CD4-positive, alpha-beta T cell treated with Interleukin-4 for 4 hours (primary cell): ENCODE measurements at places on chromosomes 3 and 15.

GRCh38 chr3:38164643-38164951 lies 740 bp upstream of the OXSR1 start:
- no peak for DNase-seq

DNA sequence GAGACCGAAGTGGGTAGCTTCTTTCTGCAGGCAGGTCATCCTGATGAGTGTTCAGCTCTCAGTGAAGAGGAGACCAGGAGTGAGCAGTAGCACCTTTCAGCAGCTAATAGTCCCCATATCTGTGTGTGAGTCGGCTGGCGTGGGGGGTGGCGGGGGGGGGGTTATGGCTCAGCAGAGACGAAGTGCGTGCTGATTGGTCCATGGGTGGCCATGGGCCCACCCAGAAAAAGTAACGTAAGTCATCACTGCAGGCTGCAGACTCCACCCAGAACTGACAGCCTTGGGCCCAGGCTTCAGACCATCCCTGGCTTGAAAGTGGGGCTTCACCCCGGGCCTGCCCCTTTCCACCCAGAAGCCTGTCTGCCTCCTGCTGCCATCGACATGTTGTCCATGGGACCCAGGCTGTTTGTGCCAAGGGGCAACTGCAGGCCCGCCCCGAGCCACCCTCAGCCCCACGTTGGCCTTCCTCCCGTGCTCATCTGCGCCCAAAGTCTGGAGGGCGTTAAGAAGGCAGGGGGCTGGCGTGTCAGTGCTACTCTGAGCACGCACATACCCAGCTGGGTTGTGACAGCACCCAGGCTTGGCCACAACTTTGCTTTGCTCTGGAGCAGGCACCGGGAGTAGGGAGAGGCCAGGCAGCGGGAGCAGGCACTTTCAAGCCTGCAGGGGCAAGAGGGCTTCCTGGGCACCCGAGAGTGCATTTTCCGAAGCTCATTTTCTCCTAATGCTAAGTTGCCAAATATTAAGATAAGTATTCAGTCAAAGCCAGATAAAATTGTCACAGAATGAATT lies 511.7 kb upstream of the CDIN1 start:
- no peak for DNase-seq

- DNase-seq: no peak
Measured at GRCh38 chr3:42290966-42291714, 25.2 kb upstream of the CCK start.

- no peak for DNase-seq
Measured at GRCh38 chr15:31268108-31268501, 58.5 kb upstream of the KLF13 start.

DNA sequence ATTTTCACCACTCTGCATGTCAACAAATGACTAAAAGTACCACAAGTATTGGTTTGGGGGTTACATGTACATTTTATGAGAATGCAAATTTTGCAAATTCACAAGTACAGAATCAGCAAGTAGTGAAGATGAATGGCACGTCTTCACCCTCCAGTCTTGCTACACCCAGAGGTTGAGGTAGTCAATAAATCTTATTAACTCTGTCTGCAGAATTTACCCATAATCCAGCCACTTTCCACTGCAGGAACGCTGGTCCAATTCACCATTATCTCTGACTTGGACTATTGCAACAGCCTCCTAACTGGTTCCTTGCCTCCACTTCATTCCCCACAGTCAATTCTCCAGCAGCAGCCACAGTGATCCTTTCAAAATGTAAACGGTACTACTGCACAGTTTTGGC lies 10.6 kb downstream of the PSMA4 start:
- no peak for DNase-seq

GRCh38 chr3:48563382-48563918 lies at the start of gene UCN2:
Gene UCN2, minus strand, starts transcription at chr3:48563781. Its CDS starts 657 bp downstream, at chr3:48563124.
- DNase-seq: no peak

GRCh38 chr3:113573728-113574127 lies 41.4 kb downstream of the SIDT1 start:
- DNase-seq: no peak
